ENCODE measurements at places on chromosomes 11 and 22.
A peak's percentile ranks its signal among the peaks of the same experiment; 100 is the strongest.

GRCh38 chr11:8683115-8683807, 669 bp downstream of the RPL27A start:
- DNase-seq = peak; percentile 49

- DNase-seq = no peak
Observed at GRCh38 chr22:42873356-42873755, 16.3 kb upstream of the ARFGAP3 start.

GRCh38 chr22:34414467-34415440, 494.5 kb upstream of the LARGE1 start:
- no peak for DNase-seq

GRCh38 chr22:31695423-31695822, 33.4 kb upstream of the PISD start:
- no peak for DNase-seq

GRCh38 chr22:18056807-18057474, 20.8 kb upstream of the PEX26 start:
- no peak for DNase-seq

DNA sequence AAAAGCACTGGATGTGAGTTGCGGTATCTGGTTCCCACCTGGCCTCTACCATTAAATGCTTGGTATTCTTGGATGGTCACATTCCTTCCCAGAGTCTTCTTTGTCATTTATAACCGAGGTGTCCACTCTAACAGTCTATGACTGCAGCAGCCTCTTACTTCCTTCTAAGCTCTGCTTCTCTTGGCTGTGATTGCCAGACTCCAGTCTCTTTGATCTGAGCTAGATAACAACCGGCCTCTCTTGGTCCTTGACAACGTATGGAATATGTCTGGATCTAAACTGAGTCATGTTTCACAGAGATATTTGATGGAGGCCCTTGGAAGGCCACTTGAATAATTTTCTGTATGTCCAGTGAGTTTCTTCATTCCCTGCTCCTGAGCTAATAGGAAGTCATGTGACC, 141.6 kb upstream of the TENM4 start:
- DNase-seq = no peak

GRCh38 chr11:64252003-64252872, 908 bp downstream of the PLCB3 start:
- no peak for DNase-seq

All from activated T-cell treated with anti-CD3 and anti-CD28 coated beads, Interleukin-2, amount 50 U/mL, for 24 hours (primary cell).